Heart left ventricle (tissue), 16 donors: ENCODE measurements at places on chromosomes 1 and 21.

GRCh38 chr1:87144316-87144895, 184.3 kb upstream of the LMO4 start:
- DNase-seq: no peak

DNA sequence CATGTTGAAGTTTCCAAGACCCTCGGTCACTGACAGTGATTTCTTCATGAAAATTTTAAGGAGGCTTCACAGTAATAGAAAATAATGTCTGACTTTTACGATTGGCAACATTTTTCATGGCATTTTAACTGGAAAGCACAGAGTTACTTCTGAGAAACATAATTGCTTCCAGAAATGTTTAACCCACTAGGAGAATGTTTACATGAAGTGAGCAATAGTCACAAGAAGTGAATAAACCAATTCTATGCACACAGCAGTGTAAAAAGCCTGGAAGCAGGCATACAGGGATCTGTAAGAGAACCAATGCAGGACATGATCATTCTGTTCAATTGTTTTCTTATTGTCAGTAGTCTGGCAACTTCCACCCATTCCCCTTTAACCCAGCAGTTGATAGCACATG, 316.2 kb upstream of the CXADR start:
- no peak for DNase-seq

- DNase-seq: no peak
These were observed 251.2 kb upstream of the USP24 start for GRCh38 chr1:55466373-55466772.

DNA sequence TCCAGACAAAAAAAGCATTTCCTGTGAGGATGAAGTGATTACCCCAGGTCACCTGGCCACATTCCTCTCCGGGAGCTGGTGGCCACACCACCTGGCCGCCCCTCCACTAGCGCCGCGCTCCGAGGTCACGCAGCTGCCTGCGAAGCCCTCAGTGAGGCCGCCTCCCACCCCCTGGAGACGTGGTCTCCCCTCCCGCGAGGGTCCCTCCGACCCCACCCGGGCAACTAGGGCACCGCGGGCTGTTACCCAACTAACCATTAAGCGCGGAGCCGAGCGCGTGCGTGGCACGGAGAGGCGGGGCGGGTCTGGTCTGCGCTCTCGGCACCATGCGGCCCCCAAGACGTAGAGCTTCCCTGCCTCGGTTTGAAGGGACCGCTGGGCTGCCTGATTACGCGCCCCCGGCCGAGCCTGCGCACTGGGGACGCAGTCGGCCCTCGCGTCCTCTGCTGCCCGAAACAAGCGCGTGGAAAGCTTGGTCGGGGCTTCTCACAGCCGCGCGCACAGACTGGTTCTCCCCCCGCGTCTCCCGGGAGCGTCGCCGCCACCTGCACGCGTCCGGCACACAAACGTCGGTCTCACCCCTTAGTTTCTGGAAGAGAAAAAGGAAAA, 106.5 kb downstream of the SLC16A1 start:
- DNase-seq: no peak
